ENCODE measurements at places on chromosomes 2 and 18. TPM values are rescaled to one million over a fixed set of nuclear protein-coding genes. Genes with fewer than 3 reads are reported as not detected.

- no peak for DNase-seq
These were observed 24.7 kb downstream of the MDH1 start for GRCh38 chr2:63613391-63613901.

Gene PRSS56
- not detected for total RNA-seq

Gene ST3GAL5
- 8.7 TPM for total RNA-seq

GRCh38 chr2:207465894-207466293 is 63.9 kb upstream of the CREB1 start:
- no peak for DNase-seq

DNA sequence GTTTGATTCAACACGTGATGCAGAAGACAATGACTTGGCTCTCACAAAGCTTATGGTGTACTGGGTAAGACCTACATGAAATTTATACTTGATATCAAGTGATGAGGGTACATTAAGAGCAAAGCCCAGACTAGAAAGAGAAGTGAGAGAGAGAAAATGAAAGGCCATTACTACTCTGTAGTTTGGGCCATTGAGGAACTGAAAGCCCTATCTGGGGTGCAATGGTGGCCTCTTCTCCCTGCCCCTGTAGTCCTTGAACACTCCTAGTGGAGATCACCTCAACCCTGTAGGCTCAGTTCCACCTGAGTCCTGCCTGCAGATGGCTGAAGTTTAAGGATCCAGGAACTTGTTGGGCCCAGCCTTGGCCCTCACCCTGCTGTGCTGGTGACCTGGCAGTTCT is 569.8 kb upstream of the MEX3C start:
- no peak for DNase-seq

DNA sequence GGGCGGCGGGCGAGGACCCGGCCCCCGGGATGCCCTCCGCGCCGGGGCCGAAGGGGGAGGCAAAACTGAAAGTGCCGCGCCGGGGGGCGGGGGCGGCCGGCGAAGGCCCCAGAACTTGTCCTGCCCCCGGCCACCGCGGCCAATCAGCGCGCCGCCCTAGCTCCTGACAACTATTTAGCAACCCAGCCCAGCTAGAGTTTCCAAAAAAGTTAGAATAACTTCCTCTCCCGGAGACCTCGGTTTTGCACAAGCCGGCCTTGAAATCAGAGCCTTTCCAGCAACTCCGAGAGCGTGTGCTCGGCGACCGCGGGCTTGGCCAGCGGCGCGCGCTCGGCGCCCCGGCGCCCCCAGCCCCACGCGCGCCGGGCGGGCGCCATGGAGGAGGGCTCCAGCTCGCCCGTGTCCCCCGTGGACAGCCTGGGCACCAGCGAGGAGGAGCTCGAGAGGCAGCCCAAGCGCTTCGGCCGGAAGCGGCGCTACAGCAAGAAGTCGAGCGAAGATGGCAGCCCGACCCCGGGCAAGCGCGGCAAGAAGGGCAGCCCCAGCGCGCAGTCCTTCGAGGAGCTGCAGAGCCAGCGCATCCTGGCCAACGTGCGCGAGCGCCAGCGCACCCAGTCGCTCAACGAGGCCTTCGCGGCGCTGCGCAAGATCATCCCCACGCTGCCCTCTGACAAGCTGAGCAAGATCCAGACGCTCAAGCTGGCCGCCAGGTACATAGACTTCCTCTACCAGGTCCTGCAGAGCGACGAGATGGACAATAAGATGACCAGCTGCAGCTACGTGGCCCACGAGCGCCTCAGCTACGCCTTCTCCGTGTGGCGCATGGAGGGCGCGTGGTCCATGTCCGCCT is at the start of gene TWIST2:
TWIST2 (plus strand) TSS at position 245 of the 850 bp plus-strand sequence; CDS start at position 376, 131 bp downstream.
- no peak for DNase-seq

Measured in epithelial cell of proximal tubule (primary cell).